ENCODE measurements at places on chromosomes 4 and X.

DNA sequence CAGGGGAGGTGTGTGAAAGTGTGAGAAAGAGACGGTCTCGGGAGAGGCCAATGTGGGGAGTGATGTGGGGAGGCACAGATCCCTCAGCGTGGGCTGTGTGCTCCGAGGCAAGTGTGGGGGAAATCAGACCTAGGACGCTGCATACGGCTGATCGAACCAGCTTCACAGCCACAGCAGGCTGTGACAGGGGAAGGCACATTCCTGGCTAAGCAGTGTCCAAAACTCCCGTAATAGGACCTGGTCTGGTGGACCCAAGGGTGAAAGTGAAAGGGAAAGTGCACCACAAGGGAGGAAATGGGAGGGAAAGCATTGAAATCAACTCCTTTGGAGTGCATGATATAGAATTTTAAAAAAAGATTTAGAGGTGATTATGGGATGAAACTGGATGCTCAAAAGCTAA is 10.9 kb upstream of the RHOXF2 start:
- DNase-seq, result no peak

- DNase-seq, result no peak
Measured at GRCh38 chrX:25872786-25873185, 265.4 kb upstream of the MAGEB18 start.

DNA sequence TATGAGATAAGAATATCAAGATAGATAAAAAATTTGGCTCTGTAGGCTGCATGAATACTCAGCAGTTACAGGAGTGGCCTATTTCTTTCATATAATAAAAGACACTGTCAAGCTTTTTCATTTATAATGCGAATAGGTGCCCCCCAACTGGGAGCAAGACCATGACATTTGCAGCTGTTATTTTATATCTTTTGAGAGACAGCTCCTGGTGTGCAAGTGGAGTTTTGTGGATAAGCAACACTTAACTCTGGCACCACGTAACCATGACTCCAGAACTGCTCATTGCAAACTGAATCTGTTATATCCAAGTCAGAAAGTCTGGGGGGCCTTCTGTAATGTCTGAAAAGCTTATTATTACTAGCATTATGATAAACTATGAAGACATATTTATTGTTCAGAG is 1372.4 kb downstream of the C4orf33 start:
- no peak for DNase-seq

- DNase-seq, result no peak
Measured at GRCh38 chr4:5884796-5885195, 8.1 kb downstream of the CRMP1 start.

DNA sequence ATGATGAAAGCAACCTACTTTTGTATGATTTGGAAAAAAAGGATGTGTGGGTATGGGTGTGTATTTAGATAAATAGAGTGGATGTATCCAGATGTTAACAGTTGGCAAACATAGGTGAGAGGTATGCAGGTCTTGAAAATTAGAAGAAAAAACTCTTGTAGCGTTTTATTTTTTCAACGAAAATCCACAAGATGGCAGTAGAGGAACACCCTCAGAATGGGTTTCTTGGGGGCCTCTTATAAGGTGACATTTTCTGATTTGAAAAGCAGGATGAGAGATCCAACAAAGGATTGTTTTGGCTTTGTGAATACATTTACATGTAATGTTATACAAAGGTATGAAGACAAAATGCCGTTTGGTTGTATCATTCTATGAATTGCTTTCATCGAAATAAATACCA is 68.3 kb downstream of the FMR1NB start:
- DNase-seq, result no peak

DNA sequence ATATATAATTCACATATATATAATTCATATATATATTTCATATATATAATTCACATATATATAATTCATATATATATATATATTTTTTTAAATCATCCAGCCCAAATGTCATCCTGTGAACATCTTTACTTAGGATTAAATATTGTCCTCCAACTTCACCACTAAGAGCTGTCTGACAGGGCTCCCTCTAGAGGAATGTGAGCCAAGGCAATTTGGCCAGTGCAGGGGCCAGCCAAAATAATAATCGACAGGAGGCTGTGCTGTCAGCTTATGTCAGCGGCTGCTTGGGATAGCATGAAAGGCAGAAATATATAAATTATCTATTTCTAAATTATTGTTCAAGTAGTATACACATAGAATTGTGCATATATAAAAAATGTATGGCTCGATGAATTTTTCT is 29.5 kb downstream of the EGFL6 start:
- DNase-seq, result no peak

GRCh38 chr4:139668036-139668435 is 2.4 kb downstream of the MGST2 start:
- DNase-seq, result no peak

GRCh38 chrX:137999552-137999951 is 433.6 kb downstream of the ZIC3 start:
- DNase-seq, result no peak

GRCh38 chr4:38818441-38818976 is 13.9 kb upstream of the TLR1 start:
- DNase-seq, result no peak

GRCh38 chr4:161829591-161829990 is 334.2 kb downstream of the FSTL5 start:
- no peak for DNase-seq

DNA sequence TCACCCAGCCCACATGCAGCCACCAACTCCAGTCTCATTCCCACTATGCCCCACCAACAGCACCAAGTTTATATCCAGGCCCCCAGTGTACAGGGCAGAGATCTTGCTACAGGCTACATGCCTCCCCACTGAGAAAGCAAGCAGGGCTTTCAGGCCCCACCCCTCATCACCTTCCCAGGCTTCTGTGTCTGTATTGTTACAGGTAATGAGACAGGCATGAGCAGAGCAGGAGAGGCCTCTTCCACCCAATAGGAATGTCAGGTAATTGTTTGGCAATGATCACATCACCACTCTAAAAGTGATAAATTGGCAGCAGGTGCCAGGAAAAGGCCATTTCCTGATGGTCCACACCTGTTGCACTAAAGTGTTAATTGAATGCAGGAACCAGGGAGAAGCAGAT is 102.5 kb downstream of the ZNF518B start:
- no peak for DNase-seq

- no peak for DNase-seq
Measured at GRCh38 chr4:4986841-4987240, 32.4 kb downstream of the CYTL1 start.

GRCh38 chr4:188683571-188683970 is 544.3 kb downstream of the TRIML1 start:
- no peak for DNase-seq

GRCh38 chr4:36056136-36056535 is 188.2 kb downstream of the ARAP2 start:
- DNase-seq, result no peak

DNA sequence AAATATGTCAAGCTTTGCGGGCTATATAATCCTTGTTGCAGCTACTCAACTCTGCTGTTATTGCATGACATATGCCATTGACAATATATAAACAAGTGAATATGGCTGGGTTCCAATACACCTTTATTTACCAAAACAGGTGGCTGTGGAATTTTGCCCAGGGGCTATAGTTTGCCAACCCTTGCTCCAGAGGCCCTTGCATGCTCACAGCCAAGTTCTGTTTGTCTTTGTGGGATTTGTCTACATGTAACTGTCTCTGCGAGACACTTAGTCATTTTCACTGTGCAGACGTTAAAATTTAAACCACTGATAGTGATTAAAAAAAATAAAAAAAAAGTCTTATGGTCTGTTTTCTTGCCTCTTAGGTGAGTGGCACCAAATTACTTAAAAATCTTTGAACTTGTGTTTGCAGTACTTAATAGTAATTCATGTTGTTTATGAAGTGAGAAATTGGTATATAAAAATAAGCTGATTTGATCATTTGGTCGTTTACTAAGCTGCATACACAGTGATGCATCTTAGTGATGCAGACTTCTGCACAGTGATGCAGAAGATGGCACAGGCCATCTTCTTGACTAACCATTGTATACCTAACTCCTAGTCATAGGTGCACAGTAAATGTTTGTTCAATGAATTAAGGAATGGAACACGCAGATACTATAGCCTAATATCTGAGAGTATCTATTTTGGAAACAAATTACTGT is 170.9 kb downstream of the FRMPD4 start:
- DNase-seq, result no peak

- DNase-seq, result no peak
Measured at GRCh38 chrX:56978172-56978571, 17.2 kb downstream of the SPIN3 start.

DNA sequence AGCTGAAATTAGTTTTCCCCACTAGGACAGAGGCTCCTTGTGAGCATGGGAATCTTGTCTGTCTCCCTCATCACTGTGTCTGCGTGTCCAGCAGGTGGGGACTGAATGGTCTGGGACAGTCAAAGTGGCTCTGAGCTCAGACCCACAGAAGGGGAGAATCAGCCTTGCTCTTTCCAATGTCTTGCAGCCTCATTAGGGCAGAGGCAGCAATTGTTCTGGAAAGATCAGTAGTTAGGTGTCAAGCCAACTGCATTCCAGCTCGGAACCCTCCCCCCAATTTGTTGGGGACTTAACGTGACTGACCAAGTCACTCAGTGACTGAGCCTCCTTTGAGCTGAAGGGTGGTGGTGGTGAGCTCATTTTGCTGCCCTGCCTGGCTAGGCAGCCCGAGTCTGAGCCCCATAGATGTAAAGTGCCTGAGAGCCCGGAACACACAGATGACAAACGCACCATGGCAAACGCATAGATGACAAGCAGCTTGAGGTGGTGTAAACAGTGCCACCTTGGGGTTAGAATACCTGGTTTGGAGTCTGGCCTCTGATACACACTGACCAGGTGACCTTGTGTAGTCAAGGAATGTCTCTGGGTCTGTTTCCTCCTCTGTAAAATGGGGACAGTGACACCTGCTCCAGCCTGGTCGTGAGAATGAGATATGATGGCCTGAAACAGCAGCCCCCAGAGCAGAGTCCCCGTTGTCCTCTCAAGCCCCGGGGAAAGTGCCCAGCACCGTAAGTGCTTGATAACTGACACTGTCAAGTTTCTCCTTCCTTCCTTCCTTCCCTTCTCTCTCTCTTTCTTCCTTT is 2.7 kb upstream of the SORCS2 start:
- no peak for DNase-seq

- no peak for DNase-seq
Measured at GRCh38 chr4:115562506-115562905, 449.1 kb upstream of the NDST4 start.

- no peak for DNase-seq
Measured at GRCh38 chrX:105018865-105019264, 201.6 kb downstream of the TEX13A start.

GRCh38 chr4:145840162-145840768 is 98.4 kb downstream of the ZNF827 start:
- no peak for DNase-seq

DNA sequence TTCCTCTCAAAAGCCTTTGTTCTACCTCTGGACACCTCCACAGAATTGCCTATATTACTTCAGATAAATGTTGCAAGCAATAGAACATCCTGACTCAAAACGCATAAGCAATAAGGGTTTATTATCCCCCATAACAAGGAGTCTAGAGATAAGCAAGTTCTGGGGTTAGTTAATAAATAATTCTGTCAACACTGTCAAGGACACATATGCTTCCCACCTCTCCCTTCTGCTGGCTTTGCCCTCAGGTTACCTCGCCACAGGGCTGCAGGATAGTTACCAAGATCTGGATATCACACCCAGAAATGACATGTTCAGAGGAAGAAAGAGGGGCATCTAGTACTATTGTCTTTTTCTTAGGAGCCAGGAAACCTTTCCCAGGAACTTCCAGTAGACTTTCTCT is 14.0 kb upstream of the DUSP21 start:
- DNase-seq, result no peak

- no peak for DNase-seq
Measured at GRCh38 chrX:135556055-135556454, 35.6 kb downstream of the INTS6L start.

- DNase-seq, result no peak
Measured at GRCh38 chr4:21649391-21650090, 299.0 kb downstream of the KCNIP4 start.

DNA sequence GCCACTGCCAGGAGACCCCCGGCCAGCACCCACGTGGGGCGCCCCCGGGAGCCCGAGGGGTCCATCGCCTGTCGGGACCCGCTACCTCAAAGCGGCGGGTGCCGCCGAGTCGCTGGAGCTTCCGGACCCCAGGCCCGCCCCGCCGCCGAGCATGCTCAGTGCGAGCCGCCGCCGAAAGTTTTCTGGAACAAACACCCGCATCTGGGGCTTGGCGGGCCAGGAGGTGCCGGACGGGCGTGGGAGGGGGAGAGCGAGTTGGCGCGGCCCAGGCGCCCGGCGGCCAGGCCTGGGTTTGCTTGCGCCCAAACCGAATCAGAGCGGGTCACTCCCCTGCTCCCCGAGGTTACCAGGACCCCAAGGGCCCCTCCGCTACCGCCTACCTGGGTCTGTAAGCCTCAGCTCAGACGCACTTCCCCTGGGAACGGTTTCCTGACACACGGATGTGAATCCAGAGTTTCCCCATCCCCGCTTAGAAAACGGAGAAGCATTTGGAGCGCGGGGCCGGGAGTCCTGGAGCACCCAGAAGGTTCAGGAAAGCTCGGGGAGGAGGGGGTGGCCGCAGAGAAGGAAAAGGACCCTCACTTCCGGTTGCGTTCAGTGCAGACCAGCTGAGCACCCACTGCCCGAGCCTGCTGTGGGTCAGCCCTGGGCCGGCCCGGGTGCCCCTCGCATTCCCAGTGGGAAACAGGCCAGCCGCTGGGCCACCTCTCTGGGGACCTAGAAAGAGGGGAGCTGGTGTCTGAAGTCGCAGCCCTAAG is at the start of gene EVC2:
Gene EVC2, minus strand, starts transcription at position 111 of the 758 bp plus-strand sequence. Its CDS starts 46 bp downstream, at position 65.
- DNase-seq, result peak; percentile 35

DNA sequence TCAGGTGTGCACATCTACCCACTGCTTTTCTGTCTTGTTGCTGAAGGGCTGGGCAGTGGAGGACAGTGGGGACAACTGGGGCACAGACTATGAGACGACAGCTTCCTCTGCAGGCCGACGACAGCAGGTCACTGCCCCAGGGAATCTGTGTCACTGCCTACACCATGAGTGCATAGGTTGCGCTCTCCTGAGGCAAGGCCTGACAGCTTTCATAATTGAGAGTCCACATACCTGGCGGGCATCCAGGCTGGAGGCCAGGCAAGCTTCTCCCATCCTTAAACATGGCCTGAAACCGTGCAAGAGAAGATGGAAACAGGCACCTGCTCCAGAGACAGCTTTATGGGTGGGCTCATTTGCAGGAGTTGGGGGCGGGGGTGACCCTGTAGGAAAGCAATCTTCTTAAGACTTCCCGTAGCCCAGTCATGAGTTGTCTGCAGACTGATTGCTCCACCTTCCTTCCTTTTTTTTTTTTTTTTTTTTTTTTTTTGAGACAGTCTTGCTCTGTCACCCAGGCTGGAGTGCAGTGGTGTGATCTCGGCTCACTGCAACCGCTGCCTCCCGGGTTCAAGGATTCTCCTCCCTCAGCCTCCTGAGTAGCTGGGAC is 2.9 kb downstream of the ANOS1 start:
- DNase-seq, result no peak

- no peak for DNase-seq
Measured at GRCh38 chr4:2168469-2169319, 73.2 kb downstream of the HAUS3 start.

All from omental fat pad (tissue), 4 donors.